ENCODE measurements at places on chromosomes 2 and 18.

- no peak for DNase-seq
These were observed 104.9 kb downstream of the NCK2 start for GRCh38 chr2:105849431-105850179.

- no peak for DNase-seq
These were observed 99.0 kb downstream of the AGAP1 start for GRCh38 chr2:235592836-235593235.

DNA sequence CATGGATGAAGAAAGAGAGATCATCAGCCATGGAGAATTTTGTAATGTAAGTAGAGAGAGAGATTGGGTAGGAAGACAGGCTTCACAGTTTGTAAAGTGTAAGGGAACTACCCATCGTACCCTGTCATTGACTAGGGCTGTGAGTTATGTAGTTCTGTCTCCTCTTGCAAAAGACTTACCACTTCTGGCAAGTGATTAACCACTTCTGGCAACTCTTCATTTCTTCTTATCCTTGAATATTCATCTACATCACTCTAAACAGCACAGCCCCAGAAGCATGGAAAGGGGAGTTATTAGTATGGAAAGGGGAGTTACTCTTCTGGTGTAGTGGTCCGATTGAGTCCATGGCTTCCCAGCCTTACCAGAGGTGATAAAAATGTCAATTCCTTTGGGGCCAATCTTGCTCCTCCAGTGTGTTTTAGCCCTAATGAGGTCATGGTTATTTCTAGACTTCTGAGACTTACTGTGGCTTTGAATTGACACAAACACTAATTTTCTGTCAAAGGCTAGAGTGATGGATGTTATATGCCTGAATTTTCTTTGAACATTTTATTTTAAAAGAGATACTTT lies 52.0 kb downstream of the STAT1 start:
- no peak for DNase-seq

DNA sequence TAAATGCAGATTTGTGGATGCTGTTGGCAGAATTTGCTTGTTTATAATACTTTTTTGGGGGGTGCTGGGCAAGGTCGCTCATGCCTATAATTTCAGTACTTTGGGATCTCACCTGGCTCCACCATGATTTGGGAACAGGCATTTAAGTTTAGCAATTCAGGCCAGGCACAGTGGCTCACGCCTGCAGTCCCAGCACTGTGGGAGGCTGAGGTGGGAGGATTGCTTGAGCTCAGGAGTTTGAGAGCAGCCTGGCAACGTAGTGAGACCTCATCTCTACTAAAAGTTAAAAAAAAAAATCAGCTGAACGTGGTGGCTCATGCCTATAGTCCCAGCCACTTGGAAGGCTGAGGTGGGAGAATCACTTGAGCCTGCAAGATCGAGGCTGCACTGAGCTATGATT lies 20.7 kb downstream of the TANC1 start:
- DNase-seq = no peak

GRCh38 chr2:120316528-120317179 lies 29.3 kb upstream of the INHBB start:
- no peak for DNase-seq

DNA sequence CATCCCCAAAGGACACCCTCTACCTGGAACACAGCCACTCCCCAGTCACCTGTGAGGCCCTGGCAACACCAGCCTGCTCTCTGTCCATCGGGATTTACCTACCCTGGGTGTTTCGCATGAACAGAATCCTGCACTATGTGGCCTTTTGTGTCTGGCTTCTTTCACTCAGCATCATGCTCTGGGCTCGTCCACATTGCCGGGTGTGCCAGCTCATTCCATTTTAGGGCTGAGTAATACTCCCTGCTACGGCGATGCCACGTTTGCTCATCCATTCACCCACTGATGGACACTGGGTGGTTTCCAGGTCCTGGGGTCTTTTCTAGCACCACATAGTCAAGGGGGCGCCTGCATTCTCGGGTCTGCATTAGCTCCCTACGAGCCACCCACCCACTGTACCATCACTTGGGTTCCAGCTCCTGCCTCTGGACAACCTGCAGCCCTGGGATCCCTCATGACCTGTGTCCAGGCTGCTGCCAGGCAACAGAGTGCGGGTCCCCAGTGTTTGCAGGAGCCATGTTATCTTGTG lies 22.0 kb downstream of the KCNF1 start:
- DNase-seq = no peak

Data from stimulated activated naive CD8-positive, alpha-beta T cell treated with anti-CD3 and anti-CD28 coated beads, Interleukin-15, amount 100 ng/mL, for 72 hours (primary cell).